Fibroblast of skin of left biceps (primary cell): ENCODE measurements at places on chromosomes 2 and 18.

DNA sequence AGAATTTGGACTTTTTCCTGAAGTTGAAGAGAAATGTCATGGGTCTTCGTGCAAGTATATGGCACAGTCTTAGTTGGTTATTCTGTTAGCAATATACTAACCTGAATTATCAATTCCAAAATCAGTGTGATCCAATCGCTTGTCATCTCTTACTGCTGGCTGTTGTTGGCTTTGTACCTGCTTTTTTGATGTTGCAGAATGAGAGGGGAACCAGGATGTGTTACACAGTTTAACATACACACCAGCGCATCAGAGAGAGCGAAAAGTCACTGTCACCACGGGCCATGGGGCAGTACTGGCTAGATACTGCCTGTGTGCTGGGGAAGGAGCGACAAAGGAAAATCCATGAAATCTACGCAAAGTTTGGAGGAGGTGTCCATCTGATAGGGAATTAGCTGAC is 59.3 kb upstream of the SPP2 start:
- DNase-seq = no peak

DNA sequence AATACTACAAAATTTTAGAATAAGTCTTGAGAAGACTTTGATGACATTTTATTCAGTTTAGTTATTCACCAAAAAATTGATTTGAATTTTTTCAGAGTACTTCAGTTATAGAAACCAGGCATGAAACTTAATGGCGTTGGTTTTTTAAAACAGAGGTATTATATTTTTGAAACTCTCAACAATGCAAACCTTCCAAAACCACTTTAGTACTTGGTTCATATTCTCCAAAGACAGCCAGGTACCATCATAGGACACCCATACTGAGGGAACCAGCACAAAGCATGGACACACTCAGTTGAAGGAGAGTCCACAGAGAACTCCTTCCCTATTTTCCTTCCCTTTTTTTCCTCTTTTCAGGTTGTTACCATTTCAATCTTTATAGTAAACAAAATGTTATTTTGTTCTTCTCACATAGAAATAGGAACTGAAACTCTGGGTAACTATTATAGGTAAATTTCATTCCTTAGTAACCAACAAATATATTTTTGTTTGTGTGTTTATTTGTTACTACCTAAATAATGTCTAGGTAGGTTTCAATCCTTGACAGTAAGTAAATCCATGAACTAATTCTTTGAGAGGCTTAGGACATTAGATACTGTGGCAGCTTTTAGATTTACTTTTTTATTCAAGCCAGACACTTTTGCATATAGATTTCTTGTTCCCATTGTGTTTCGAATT is 95.8 kb downstream of the TMEFF2 start:
- no peak for DNase-seq

- DNase-seq = no peak
These were observed 88.0 kb downstream of the KYNU start for GRCh38 chr2:142965443-142965842.

DNA sequence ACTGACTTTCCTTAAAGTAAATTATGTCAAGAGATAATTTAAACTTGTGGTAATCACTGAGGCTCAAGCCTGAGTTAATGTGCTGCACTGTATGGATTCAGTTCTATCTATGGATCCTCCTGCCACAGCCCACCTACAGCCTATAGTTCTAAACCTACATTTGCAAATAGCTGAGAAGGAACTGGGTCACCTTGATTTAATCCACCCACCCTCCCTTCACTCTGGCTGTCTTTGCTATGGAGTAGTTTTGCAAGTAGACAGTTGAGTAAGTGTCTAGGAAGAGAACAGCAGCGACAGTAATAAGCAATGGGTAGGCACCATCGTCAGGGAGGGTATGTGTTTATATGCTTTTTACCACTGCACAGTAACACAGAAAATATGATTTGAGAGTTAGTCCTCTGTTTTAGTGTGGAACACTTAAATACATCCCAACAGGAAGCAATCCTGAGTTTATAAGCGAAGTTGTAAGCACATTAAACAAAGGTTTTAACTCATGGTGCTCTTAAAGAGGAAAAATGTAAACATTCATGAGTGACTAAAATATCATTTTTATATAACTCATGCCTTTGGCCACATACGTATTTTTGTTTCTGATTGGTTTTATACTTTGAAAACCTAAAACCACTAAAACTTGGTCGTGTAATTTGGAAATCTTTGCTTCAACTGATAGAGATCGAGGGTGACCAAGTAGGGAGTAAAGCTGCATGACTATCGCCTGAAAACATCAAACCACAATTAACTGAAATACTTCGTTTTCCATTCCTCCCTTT is 36.3 kb upstream of the CHRNA1 start:
- no peak for DNase-seq

- no peak for DNase-seq
These were observed 12.0 kb downstream of the LIPG start for GRCh38 chr18:49573835-49574234.

GRCh38 chr18:54787121-54787520 is 41.2 kb upstream of the RAB27B start:
- no peak for DNase-seq

GRCh38 chr2:24471662-24472061 is 19.4 kb upstream of the NCOA1 start:
- DNase-seq = no peak

DNA sequence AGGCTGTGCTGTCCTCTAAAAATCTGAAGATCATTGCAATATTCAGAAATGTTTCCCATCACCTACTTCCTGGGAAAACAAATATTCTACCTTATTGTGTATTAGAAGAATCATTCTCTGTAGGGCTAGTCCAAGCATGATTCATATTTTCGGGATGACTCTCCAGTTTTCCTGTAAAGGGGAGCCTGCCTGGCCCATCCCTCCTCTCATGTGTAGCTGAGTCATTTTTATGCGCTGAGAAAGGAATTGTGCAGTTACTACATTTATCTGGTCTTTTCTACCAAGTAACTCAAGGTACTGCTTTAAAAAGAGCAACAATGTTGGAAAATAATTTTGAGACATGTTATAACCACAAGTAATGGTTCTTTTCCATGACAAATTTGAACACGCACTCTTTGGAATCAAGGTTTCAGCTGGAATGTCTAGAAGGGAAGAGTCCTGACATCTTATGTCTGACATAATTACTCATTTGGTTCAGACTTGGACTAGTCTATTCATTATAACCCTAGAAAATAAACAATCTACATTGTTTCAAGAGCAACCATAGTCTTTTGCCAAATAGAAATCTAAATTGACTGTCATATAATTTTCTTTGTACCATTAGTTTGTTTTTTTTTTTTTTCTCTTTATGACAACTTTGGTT is 6.6 kb downstream of the DSG3 start:
- peak; percentile 35 for DNase-seq

- peak; percentile 40 for DNase-seq
These were observed 182.5 kb upstream of the NXPH2 start for GRCh38 chr2:138962686-138963085.

GRCh38 chr18:76265497-76266235 is 229.4 kb downstream of the ZNF516 start:
- DNase-seq = no peak

DNA sequence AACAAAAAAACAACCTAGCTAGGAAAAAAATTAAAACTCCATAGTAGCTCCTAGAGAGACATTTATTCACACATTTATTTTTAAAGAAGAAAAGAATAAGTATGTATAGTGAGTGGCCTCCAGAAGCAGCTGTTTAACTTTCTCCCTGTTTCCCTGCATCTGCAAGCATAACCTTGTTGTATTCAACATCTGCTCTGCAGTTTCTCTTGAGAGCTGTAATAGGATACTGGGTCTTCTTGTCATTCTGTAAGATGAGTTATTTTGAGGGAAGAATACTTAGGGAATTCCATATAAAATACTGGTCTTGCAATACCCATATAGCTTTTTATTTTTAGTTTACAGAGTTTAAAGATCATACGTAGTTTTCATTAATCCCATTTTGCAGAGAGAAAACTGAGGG is 246.6 kb downstream of the LRRTM1 start:
- no peak for DNase-seq
